ENCODE measurements at places on chromosomes 16 and 17. TPM values are rescaled to one million over a fixed set of nuclear protein-coding genes. Genes with fewer than 3 reads are reported as not detected.

DNA sequence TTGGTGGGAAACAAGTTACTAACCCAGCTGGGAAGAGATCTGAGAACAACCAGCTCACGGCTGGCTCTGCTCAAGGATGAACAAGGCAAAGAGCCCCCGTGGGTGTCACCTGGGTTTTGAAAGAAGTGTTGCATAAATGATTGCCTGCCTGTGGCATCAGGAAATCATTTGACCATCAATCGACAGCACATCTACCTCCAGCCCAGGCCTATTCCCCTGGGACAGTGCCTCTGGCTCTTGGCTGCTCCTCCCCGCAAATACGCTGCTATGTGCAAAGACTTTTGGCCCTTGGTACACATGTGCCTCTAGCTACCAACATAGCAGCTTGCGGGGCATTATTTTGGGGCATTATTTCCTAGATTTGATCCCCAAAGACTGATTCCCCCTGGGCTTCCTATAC, 39.4 kb upstream of the SMPD3 start:
- no peak for DNase-seq

DNA sequence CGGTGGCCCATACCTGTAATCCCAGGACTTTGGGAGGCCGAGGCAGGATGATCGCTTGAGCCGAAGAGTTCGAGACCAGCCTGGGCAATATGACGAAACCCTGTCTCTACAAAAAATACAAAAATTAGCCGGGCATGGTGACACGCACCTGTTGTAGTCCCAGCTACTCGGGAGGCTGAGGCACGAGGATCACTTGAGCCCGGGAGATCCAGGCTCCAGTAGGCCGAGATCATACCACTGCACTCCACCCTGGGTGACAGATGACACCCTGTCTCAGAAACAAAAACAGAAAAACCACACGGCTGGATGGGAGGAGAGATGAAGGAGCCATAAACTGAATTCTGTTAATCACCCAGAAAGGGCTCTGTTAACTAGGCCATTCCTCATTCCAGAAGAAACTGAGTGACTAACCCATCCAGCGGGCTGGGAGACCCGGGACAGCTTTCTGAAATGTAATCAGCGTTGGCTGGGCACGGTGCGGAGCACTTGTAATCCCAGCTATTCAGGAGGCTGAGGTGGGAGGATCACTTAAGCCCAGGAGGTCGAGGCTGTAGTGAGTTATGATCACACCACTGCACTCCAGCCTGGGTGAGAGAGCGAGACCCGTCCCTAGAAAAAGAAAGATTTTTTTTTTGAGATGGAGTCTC, 641 bp upstream of the NT5C3B start:
- no peak for DNase-seq

- DNase-seq, result no peak
Measured at GRCh38 chr17:38419508-38419981, 8.7 kb upstream of the ARHGAP23 start.

DNA sequence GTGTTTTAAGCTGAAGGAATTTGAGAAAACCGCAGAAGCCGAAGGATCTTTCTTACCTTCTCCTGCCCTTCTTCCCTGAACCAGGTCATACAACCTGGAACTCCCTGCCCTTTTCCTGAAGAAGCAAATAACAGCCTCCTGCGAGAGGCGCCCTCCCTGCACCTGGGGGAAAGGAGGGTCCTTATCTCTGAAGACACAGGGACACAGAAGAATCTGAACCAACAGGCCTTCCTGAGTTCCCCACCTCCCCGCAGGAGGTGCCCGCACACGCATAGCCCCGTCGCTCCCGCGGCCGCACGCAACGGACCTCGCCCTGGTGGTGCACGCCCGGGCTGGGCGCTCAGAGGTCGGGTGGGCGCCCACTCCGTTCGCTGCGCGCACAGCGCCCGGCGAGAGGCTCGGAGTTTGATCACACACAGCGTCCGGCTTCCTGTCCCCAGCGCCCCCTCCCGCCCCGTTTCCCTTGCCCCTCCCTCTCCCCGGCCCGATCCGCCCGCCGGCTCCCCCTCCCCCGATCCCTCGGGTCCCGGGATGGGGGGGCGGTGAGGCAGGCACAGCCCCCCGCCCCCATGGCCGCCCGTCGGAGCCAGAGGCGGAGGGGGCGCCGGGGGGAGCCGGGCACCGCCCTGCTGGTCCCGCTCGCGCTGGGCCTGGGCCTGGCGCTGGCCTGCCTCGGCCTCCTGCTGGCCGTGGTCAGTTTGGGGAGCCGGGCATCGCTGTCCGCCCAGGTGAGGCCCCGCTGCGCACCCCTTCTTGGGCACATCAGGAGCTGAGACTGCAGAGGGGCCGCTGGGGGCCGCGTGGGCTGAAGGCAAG, at the start of gene TNFSF12:
Gene TNFSF12 (plus strand): TSS at position 474 of the 816 bp plus-strand sequence. CDS start 96 bp downstream, at position 570.
- no peak for DNase-seq

- no peak for DNase-seq
Measured at GRCh38 chr17:44927696-44928095, 12.4 kb upstream of the GFAP start.

- DNase-seq, result no peak
Measured at GRCh38 chr16:23705517-23705902, 7.5 kb downstream of the ERN2 start.

DNA sequence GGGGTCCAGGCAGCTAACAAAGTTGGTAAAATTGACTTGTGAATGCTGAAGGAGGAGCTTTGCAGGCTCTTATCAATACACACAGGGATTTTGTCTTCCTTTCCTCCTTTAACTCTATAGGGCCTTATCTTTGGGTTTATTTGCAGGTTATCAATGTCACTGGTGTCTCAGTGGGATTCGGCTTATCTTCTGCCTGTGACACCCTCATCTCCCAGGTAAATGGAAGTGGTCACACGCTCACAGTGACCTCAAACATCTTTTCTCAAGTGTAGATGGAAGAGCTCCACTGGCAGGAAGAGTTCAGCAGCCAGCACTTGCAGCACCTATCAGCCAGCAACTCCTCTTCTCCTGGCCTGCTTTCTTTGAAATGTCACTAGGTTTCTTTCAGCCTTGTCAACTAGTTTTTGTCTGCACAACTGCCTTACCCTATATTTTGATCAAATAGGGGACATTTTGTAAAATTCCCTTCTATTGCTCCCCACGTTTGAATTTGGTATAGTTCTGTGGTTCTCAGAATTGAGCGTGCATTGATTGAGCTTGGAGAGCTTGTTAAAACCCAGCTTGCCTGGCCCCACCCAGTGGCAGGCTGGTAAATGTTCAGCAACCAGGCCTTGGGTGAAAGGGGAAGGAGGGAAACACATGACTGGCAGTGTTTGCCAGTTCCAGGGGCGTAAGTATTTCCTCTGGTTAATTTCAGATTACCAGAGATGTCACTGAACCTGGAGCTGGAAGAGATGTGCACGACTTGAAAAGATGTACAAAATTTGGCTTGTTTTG, 12.8 kb downstream of the SLC47A1 start:
- DNase-seq, result no peak

DNA sequence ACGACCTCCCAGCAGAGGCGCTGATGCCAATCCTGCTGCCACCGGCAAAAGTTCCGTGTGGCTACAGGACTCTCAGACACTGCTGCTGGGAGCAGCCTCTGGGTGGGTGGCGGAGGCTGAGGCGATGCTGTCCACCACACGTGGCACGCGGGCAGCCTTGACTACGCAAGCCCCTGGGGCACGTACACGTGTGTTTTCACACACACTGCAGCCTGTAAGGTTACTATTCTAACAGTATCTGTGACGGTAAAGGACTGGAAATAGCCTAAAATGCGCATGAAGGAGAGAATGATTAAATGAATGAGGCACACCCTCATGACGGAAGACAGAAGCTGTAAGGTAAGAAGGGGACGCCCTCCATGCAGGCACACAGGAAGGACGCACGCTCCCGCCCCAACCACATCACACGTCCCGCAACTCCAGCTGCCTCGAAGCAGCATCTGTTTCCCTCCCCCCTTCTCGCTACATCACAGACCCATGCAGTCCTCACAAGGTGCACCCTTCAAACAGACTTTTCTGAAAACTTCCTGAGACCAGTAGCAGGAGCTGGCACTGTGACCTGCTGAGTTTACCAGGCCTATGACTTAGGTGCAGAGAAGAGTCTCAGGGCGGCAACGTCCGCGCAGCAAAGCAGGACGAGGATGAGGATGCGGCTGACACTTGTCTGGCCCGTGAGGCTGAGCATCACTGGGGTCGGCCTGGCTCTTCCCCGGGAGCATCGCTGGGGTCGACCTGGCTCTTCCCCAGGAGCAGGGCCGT, 28.7 kb upstream of the FASN start:
- no peak for DNase-seq

DNA sequence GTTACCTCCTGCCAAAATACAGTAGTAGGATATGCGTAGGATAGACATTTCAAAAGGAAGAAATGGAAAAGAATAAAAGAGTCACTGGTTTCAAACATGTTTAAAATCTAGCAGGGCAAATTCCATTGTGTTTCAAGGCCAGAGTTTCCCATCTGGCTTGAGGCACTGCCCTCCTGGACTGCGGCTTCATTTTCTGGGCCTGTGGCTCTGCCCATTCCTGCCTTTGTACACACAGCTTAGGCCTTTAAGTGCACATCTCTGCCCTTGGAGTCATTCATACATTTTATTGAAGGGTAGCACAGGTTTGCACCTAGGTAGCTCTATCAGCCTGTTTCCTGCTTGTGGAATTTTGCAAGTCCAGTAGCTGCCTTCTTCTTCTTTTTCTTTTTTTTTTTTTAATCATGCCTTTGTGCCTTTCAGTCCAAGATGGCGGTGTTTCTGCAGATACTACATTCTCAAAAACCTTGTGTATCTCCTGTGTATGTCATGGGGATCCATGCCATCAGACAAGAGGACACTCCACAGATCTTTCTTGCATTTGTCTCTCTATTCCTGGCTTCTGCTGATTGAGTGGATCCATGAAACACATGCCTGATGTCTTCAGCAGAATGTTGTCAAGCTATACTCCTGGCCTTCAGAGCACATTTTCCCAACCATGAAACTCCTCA, 282.9 kb downstream of the BCAS3 start:
- no peak for DNase-seq

DNA sequence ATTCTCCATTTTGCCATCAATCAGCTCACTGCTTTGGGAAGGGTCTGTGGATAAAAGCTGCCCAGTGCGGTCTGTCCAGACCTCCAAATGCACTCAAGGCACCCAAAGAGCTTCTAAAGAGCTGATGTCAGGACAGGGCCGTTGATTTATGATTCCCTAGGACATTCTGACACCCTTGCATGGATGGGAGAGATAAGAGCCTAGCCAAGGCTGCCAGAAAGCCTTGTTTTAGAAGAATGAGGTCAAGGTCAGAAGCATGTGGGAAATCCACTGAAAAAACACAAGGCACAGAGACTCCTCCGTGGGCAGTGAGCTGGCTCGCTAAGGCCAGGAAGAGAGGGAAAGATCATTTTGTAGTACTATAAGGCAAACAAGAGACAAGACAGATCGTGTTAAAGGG, 214.0 kb downstream of the CDH11 start:
- DNase-seq, result no peak

GRCh38 chr16:15440852-15441251, 6.5 kb downstream of the BMERB1 start:
- no peak for DNase-seq

GRCh38 chr17:82267575-82268379, 5.7 kb downstream of the CSNK1D start:
- DNase-seq, result peak; percentile 99

DNA sequence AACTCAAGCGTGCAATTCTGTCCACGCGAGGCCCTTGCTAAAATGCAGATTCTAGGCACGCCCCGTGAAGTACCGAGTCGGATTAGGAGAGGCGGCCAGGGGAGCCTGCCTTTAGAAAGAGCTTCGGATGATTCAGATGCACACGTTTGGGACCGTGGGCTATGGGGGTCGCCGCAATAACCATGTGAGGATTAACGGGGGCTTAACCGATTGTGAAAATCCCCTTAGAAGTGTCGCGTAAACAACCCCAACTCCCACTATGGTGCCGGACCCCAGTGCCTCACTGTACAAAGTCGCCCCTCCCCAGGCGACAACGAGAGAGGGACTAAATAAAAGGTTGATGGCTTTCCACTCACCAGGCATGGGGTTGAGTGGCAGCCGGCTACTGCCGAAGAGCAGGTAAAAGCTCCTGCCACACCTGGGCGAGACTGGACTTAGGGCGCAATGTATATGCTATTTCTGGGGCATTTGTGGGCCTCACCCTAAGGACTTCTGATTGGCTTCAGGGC, 635 bp upstream of the SP2 start:
- no peak for DNase-seq

DNA sequence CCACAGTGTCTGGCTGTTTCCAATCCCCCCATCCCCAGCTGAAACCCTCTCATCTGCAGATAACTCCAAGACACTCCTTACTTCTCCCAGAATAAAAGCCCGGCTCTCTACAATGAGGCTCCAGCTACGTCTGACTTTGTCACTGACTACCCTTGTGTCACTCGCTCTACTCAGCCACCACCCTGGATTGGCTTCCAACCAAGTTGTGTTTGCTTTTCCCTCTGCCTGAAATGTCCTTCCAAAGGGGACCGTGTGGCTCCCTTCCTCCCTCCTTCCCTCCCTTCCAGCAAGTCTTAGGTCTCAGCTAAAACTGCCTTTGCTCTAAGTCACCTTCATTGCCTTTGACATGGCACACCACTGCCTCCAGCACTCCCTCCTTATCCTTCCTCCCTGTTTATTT, 42.8 kb downstream of the CDH1 start:
- DNase-seq, result peak; percentile 30

DNA sequence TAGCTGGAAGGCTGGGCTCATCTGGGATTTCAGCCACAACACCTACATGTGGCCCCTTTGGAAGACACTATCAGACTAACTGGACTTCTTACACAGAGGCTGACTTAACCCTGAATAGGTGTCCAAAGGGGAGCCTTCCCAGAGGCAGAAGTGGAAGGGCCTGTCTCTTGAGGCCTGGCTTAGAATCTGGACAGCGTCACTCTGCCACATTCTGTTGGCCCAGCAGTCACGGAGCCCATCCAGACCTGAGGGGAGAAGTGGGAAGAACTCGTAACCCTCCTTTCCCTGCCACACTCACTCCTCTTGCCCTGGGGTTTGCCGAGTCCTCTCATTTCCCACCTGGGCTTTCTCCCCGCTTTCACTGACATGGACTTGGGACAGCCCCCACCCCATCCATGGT, 170.5 kb downstream of the C16orf95 start:
- no peak for DNase-seq

GRCh38 chr17:64769712-64770111, 107.6 kb upstream of the SMURF2 start:
- DNase-seq, result no peak

GRCh38 chr17:28473542-28473941, at the start of gene SLC13A2:
Gene SLC13A2, plus strand, starts transcription at chr17:28473644. Its CDS starts 69 bp downstream, at chr17:28473713.
- DNase-seq, result no peak

GRCh38 chr17:63515426-63515825, 7.7 kb upstream of the KCNH6 start:
- DNase-seq, result no peak

RNF112 gene
- total RNA-seq, result not detected

FOXF1 gene
- not detected for total RNA-seq

NPIPA8 gene
- total RNA-seq, result 0.24 TPM

KRT28 gene
- not detected for total RNA-seq

TNFRSF17 gene
- total RNA-seq, result not detected

PRR14 gene
- total RNA-seq, result 11.0 TPM

NPIPA3 gene
- total RNA-seq, result not detected

ANKFN1 gene
- total RNA-seq, result not detected

NPIPB12 gene
- 12.4 TPM for total RNA-seq

ADCY9 gene
- total RNA-seq, result 11.2 TPM

MEOX1 gene
- not detected for total RNA-seq

TPSAB1 gene
- not detected for total RNA-seq

Measured in HepG2 (cell line).